ENCODE measurements at places on chromosomes 2 and 18.
A peak's percentile ranks its signal among the peaks of the same experiment; 100 is the strongest.

GRCh38 chr2:11672407-11672806 is 2.4 kb upstream of the NTSR2 start:
- DNase-seq: no peak

- DNase-seq: peak; percentile 40
Observed at GRCh38 chr2:88329815-88330603, 122.5 kb downstream of the FOXI3 start.

DNA sequence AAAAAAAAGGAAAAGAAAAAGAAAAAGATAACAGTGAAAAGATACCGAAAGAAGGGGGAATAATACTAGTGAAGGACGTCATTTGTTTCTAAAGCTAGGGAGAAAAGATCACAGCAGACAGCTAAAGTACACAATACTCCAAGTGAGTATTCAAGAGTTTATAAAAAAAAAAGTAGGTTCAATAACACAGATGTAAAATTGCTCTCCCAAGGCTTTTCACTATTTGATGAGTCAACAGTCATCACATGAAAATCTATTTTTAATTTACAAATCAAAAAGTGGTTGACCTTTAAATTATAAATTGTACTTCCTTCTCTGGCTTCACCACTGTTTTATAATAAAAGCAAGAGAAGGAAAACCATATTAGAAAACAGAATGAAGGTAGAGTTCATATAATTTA is 144.0 kb downstream of the ZRANB3 start:
- DNase-seq: no peak

GRCh38 chr2:119647440-119648169 is 31.4 kb upstream of the TMEM177 start:
- DNase-seq: no peak

DNA sequence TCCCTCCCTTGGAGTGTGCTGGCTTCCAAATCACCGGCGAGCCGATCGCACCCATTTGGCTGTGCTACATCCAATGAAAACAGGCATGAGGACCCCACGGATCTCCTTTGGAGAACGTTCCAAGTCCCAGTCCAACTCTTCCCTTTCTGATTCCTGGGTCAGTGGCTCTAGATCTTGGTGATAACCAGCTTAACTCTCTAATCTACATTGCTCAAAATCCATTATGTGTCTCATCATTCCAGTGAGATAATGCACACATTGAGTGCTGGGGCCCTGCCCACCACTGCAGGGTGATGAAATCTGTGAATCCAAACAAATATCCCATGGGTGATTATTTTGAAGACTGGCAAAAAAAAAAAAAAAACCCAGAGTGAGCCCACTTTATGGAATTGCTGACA is 232.7 kb upstream of the COPS8 start:
- no peak for DNase-seq

DNA sequence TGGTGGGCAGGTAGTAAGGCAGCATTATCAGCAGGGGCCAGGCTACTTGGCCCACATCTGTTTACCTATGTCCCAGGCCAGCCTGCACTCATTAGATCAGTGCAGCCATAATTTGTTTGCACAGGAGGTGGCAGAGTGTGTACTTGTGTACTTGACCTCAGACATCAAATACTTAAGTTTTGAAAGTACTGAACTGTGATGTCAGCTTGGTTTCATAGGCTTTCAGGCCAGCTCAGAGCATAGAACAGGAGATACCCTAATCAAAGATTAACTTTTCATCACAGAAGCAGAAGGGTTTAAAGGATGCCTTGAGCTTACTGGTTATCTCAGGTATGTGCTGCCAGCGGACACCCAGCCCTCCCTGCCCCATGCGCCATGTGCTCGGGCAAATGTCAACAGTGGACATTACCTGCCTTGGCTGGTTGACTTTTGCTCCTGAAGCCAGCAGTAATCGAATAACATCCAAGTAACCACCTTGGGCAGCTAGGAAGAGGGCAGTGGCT is 33.2 kb downstream of the ANKRD29 start:
- DNase-seq: no peak

DNA sequence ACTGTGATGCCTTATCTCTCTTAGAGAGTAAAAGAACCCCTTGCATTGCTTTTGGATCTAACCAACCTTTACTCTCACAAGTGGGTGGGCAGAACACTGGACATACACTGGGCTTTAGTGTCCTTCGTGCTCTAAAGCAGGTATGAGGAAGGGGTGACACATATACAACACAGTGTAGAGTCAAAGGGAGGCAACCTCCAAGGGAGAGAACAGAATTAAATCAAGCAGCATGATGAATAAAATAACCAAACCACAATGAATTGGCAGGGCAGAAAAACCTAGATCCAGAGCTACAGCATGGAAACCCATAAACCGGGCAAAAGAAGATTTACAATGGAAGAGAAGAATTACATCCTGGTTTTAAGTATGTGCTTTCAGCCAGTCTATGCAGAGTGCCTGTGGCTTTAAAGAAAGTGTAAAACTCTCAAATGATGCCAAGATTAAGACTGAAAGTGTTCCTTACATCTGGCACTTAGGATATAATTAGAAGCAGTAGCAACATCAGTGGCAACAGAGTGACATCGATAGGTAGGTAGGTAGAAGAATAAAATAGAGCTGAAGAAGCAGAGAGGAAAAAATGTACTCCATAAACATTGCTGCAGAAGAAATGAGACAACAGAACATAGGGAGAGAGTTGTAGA is 191.7 kb upstream of the ZC3H15 start:
- no peak for DNase-seq

- peak; percentile 27 for DNase-seq
Observed at GRCh38 chr2:168773719-168774521, 28.5 kb upstream of the NOSTRIN start.

DNA sequence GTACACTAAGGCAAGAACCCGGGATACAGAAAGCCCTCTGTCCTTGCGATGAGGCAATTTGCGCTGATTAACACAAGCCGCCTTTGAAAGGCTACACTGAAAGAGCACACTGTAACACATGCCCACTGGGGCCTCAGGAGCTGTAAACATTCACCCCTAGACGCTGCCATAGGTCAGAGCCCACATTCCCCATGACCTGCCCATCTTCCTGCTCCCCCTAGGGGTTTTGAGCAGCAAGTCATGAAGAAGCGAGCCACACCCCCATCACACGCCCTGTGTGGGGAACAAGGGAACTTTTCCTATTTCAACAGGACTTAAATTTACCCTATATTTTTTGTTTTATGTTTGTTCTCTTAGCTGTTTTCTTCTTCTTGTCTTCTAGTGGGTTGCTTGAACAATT is 47.8 kb upstream of the SLC4A10 start:
- peak; percentile 7 for DNase-seq

GRCh38 chr2:191618046-191618780 is 59.7 kb upstream of the NABP1 start:
- DNase-seq: no peak

DNA sequence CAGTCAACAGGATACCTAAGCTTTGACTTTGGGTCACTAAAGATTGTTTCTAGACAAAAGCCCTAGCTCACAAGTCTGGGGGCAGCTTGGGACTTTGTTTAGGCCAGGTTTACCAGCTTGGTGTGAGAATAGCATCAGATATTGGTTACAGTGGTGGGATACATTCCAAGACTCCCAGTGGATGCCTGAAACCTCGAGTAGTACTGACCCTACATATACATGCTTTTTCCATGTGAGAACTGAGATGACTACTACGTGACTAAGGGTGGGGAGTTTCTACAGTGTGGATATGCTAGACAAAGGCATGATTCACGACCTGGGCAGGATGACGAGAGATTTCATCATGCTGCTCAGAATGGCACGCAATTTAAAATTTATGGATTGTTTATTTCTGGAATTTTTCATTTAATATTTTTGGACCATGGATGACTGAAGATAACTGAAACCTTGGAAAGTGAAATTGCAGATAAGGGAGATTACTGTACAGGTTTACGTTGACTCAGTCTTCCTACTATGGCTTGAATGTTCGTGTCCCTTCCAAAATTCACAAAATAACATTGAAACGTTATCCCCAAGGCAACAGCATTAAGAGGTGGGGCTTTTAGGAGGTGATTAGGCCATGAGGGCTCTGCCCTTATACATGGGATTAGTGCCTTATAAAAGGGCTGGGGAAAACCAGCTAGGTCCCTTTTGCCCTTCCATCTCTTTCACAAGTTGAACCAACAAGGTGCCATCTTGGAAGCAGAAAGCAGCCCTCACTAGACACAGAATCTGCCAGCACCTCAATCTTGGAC is 50.2 kb upstream of the CTAGE1 start:
- no peak for DNase-seq

GRCh38 chr2:146602856-146603255 is 1242.0 kb upstream of the ACVR2A start:
- DNase-seq: no peak

GRCh38 chr18:55250768-55251173 is 291.5 kb upstream of the CCDC68 start:
- no peak for DNase-seq
